WTC11 (cell line): ENCODE measurements at places on chromosomes 12 and 14. TPM values are rescaled to one million over a fixed set of nuclear protein-coding genes. Genes with fewer than 3 reads are reported as not detected.

GRCh38 chr14:24381363-24382063 is 13.5 kb downstream of the NFATC4 start:
- DNase-seq: no peak

The ARHGEF40 gene
- 58.6 to 74.2 TPM (median 58.8 TPM) in 3 replicates for total RNA-seq

GRCh38 chr14:94284221-94284620 is 8.8 kb downstream of the SERPINA10 start:
- DNase-seq: no peak

DNA sequence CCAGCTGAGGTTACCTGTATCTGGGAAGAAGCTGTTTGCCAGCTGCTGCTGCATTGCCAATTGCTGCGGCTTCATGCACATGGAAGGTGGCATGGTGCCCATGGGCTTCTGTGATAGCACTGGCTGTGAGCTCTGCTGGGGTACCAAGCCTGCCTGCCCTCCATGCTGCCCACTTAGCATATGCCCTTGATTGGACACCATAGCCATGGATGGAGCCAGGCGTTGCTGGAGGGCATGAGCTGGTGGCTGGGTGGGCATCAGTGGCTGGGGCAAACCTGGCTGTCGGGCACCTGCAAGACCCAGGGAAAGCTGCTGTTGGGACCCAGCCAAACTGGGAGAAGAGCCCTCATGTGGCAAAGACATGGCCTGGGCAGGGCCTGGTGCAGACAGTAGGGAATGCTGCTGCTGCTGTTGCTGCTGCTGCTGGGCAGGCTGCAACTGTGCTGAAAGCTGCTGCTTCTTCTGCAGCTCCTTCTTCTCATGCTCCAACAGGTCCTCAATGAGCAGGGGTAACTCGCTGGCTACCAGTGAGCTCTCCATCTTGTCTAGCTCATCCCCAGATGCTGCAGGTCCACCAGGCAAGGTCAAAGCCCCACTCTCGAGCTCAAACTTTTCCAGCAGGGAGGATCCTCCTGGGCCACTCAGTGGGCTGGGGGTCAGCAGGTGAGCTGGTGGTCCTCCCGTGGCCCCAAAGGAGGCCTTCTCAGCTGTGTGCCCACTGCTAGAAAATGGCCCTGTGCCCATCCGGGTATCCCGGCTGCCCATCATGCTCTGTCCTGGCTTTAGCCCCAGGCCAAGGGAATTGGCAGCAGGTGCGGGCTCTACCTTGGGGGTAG is 18.8 kb upstream of the PRKAG1 start:
- DNase-seq: no peak

The SLCO1B1 gene
- 0.25 to 0.52 TPM (median 0.37 TPM) in 3 replicates for total RNA-seq

The TEX22 gene
- 0.55 to 2.2 TPM (median 0.87 TPM) in 3 replicates for total RNA-seq

- DNase-seq: no peak
These were observed 226.3 kb downstream of the ERC1 start for GRCh38 chr12:1217191-1217949.

- DNase-seq: no peak
These were observed 382.8 kb downstream of the ADAMTS20 start for GRCh38 chr12:43169115-43169681.

- peak; percentile 64 for DNase-seq
These were observed 139.7 kb downstream of the TTLL5 start for GRCh38 chr14:75800792-75801191.

DNA sequence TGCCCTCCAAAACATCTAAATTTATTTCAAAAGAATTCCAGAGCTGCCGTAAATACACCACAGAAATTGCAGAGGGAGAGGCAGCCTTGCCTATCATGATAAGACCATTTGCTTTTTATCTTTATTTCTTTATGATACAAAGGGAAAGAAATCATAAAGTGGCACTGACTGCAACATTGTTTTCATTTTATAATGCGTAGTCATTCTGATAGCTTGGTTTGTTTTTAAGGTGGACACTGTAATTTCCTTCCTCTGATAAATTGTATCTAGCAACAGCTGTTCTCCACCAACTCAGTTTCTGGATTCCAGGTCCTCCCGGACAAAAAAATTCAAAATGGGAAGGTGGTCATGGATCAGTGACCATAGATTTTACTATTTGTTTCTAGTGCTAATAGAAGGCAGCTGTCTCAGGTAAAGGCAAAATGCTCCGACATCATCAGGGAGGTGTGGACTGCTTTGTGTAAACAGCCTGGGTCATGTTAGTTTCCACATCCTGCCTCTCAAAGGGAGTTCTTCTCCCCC is 623 bp upstream of the TSPAN8 start:
- no peak for DNase-seq

The ANG gene
- total RNA-seq: 4.8 to 5.2 TPM (median 4.9 TPM) in 3 replicates

GRCh38 chr12:94793191-94793595 is 142.8 kb upstream of the TMCC3 start:
- peak; percentile 21 for DNase-seq

The P3H3 gene
- 49.9 to 55.7 TPM (median 50.7 TPM) in 3 replicates for total RNA-seq

- DNase-seq: no peak
These were observed 192.3 kb downstream of the ANO6 start for GRCh38 chr12:45407981-45408728.

DNA sequence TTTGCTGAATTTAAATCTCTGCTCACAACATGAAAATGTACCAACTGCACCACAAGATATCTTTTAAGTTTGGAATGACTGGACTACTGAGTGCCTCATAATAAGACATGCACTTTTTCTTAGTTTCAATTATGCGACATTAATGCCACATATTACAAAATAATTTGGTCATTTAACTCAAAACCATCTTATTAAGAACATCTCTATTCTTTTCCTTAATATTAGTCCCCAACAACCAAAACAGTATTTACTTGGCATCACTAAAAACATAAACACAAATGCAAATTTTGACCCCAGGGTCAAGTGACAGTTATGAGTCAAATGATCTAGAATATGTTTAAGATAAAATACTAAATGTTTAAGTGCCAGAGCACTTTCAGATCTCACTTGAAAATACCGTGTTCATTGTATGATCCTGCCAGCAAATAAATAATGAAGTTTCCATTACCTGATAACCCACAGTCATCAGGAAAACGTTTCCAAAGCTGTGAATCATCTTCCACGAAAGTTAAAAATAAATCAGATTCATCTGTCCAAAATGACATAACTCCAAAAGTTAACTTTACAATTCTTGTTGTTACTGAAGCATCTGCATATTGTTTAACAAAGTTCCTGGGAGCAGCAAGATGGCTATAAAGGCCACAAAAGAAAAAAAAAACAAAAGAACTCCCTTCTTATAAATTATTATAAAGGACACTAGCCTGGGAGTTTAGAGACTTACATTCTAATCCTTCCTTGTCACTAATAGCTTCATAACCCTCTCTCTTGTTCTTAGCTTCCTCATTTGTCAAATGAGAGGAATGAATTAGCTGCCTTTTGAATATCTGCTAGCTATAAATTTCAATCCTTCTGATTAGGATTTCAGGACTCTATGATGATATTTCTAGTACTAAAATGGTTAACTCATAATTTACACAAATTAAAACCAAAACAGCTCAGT is 30.5 kb upstream of the AP4S1 start:
- no peak for DNase-seq

The CDKL1 gene
- 2.0 to 3.6 TPM (median 2.0 TPM) in 3 replicates for total RNA-seq

- DNase-seq: no peak
These were observed 185.6 kb downstream of the TMEM117 start for GRCh38 chr12:44021471-44021971.

DNA sequence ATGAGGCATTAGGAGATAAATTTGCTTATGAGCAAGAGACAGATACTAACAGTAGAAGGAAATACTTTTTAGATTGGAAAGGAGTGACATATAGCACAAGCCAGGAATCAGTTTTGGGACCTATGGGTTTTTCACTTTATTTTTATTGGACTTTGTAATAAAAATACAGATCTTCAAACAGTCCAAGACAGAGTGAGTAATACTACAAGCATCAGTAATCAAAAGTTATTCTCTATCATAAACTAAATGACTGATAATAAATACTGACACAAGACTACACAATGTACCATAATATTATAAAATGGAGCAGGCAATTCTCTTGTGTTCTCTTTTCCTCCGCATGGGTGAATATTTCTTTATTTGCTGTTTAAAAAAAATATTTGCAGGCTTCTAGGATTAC is 85.8 kb downstream of the DERA start:
- no peak for DNase-seq

GRCh38 chr14:104863131-104863862 is 1.8 kb upstream of the CEP170B start:
- DNase-seq: no peak

The ACSS3 gene
- 18.6 to 20.7 TPM (median 20.2 TPM) in 3 replicates for total RNA-seq

The RASSF9 gene
- total RNA-seq: 0.25 to 0.33 TPM (median 0.30 TPM) in 3 replicates

The NTN4 gene
- total RNA-seq: 1.9 to 2.7 TPM (median 2.1 TPM) in 3 replicates

- no peak for DNase-seq
These were observed 3.3 kb downstream of the C12orf56 start for GRCh38 chr12:64387197-64387816.

DNA sequence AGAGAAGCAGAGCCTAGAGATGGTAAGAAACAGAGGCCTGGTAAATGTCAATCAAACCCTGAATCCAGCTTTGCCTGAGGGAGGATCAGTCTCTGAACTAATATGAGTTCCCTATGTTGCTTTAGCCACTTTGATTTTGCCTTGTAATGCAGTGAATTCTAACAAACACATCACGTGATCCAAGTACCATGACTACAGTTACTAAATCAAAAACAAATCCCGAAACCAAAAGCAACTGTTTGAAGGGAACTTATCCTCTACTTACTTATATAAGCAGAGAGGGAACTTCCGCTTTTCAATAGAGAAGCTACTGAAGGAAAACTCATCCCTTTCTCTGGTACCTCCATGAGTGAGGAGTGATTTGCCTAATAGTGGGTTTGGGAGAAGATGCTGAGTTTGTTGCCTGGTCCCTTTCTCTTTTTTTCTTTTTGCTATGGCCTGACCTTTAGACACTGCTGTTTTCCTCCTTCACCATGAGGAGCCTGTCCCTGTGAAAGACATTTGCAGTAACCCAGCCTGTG is 7.7 kb upstream of the PPTC7 start:
- no peak for DNase-seq

The E2F7 gene
- 19.8 to 28.4 TPM (median 22.3 TPM) in 3 replicates for total RNA-seq

DNA sequence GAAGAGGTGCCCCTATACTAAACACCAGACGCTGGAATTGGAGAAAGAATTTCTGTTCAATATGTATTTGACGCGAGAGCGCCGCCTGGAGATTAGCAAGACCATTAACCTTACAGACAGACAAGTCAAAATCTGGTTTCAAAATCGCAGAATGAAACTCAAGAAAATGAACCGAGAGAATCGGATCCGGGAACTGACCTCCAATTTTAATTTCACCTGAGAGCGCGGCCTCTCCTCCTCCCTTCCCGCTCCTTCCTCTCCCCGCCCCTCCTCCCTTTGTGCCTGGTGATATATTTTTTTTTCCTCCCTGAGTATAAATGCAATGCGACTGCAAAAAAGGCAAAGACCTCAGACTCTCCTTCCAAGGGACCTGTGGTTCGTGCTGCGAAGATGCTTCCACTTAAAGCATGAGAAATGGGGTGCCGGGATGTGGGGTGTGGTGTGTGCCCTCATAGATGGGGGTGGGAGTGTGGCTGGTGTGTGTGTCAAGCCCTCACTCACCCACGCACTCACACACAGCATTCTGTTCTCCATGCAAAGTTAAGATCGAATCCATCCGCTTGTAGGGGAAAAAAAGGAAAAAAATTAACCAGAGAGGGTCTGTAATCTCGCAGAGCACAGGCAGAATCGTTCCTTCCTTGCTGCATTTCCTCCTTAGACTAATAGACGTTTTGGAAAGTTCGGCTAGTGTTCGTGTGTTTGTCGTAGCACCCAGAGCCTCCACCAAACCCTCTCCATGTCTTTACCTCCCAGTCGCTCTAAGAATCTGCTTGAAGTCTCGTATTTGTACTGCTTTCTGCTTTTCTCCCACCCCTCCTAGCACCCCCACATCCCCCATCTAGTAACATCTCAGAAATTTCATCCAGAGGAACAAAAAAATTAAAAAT is 4.5 kb downstream of the HOXC10 start:
- DNase-seq: no peak

- no peak for DNase-seq
These were observed 38.1 kb upstream of the NT5DC3 start for GRCh38 chr12:103879048-103879692.

The MYF6 gene
- total RNA-seq: 0.15 to 0.39 TPM in 2 of 3 replicates, not detected in the other

GRCh38 chr14:65101631-65102440 is 481 bp downstream of the MAX start:
- peak; percentile 32 for DNase-seq

DNA sequence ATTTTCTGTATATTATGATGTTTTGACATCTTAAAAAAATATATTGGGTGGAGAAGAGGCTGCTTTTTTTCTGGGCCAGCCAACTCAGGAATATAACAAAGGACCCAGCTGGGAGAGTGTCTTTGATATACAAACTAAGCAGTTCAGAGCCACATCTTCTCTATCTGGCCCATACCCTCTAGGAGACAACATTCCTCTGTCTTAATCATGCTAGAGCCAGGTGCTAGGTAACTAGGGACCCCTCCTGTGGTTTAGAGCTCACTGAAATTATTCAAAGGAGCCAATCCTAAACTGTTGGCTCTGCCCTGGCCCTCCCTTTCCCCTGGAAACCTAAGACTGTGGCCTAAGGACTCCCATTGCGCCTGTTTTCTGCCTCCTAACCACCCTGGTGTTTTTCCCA is 193.1 kb upstream of the DIO2 start:
- peak; percentile 12 for DNase-seq

DNA sequence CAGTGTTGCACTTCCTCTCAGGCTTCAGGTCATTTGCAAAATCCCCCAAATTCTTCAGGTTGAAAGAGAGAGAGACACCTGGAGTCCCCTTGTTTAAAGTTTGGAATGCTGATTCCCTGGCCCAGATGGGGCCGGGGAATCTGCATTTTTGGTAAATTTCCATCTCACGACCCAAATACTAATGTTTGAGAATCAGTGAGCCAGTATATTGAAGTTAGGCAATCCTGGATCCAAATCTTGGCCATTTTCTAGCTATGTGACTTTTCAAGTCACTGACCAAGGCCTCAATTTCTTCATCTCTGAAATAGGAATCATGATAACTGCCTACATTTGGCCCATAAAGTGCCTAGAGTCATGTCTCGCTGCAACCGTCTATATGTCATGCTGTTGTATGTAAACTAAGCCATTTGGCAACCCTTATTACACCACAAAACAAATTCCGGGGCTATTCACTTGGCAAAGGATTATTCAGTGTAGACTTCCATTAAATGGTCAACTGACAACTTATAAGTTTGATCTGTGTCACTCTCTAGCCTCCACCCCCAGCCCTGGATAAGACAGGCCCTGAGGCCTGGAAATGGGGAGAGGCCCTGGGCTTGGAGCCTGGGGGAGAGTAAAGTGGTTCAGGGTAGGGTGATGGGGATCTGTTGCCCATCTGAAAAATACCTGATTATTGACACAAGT is 3.7 kb upstream of the ZFP36L1 start:
- DNase-seq: no peak

The SLCO1A2 gene
- total RNA-seq: 9.9 to 13.9 TPM (median 11.5 TPM) in 3 replicates
